ENCODE measurements at places on chromosomes 5 and 9.
A peak's percentile ranks its signal among the peaks of the same experiment; 100 is the strongest.

DNA sequence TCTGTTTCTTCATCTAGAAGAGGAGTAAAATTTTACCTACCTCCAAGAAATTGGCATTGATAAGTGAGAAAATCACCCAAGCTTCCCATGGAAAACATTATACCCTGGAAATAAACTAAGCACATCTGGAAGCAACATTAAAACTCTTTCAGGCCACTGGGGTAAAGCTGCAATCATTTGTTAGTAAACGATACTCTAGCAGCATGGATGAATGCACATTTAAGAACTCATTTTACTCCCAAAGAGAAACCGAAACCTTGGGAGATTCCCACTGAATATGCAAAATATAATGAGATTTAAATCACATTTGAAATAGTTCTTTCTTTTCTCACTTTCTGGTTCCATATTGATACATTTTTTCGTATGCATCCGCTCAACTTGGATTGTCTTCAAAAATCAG is 467.5 kb downstream of the EFNA5 start:
- no peak for DNase-seq

DNA sequence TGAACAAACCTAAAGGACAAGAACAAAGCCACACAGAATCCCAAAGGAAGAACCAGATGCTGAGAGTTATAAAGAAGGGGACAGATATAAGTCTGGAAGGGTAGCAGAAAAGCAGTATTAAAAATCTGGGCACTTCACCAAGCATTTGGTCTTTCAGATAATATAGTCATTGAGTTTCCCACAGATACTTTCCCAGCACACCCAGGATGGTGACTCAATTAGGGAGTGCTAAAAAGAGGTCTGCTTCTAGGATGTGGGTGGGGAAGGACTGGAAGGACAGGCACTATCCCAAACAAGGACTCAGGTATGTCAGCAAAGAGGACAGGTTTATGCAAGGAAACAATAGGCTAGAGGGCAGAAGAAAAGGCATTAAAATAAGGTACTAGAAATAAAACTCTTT is 59.3 kb downstream of the DIAPH1 start:
- DNase-seq, result no peak

- DNase-seq, result no peak
Observed at GRCh38 chr9:113511047-113511521, 47.6 kb downstream of the RGS3 start.

GRCh38 chr9:84174486-84174885 is 166.1 kb downstream of the SLC28A3 start:
- DNase-seq, result no peak

GRCh38 chr9:82680179-82680935 is 382.6 kb downstream of the RASEF start:
- DNase-seq, result no peak

DNA sequence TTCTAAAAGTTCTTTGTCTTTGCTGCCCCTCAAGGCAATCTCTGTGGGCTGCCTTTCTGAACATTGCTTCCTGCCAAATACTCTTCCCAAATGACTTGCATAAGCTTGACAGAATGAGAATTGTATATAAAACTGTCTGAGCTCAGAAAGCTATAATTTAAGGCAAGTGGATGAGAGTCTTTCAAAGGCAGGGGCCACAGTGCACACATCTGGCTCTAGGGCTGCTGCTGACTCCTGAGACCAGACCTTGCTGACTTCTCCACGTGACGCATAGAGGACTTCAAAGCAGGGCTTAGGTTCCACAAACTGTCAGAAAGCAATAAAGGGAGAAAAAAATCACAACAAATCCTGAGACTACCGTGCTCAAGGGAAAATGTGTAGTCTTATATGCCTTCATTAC is 79.4 kb upstream of the DIRAS2 start:
- no peak for DNase-seq

- no peak for DNase-seq
Observed at GRCh38 chr5:27172693-27173092, 134.3 kb upstream of the CDH9 start.

DNA sequence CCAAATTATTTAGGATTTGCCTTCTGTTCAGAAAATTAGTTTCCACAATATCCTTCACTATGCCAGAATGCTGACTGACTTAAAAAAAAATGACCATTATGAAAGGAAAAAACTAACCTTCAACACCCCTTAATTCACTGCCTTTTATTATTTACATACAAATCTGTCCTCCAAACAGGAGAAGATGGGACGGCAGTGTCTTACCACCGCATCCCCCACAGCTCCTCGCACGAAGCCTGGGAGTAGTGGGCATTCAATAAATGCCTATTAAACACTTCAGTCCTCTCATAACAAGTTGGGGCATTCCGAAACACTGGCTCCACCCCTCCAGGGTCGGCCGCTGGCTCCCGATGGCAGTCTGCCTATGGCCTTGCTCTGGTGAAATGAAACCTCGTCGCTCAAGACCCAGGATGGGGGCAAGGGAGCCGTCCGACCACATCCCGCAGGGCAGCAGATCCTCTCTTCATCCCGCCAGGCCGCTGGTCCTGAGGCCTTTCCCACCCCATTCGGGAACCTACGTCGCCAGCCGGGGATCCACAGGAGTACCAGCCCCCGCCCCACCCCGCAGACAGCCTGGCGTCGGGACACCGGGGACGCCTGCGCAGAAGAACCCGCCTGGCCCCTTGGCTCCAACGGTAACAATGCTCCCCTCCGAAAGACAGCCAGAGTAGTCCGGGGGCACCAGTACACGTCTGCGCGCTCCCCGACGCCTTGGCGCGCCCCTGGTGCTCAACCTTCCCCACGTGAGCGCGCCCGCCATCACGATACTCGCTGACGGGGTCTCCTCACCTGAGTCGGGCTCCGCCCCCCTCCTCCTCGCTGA is 613 bp downstream of the ZBTB5 start:
- DNase-seq, result peak; percentile 76

GRCh38 chr5:1685066-1685465 is 114.6 kb downstream of the MRPL36 start:
- peak; percentile 35 for DNase-seq

GRCh38 chr9:84382720-84383119 is 42.2 kb upstream of the SLC28A3 start:
- no peak for DNase-seq

DNA sequence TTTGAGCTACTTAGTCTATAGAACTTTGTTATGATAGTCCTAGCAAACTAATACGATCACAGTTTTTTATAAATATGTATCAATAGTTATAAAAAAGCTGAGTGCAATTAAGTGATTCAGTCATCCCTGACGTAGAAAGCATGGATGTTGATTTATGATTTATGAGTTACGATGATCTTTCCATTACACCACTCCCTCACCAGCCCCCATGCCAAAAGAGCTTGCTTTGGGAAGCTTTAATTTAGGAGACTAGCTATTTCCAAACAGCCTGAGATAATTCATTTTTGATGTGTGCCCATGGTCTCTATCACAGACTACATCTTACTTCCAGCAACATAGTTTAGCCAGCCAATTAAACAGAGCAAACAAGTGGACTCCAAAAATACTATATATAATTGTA is 256.8 kb downstream of the GABRG2 start:
- no peak for DNase-seq

GRCh38 chr5:15008476-15008875 is 136.9 kb upstream of the ANKH start:
- DNase-seq, result no peak

- no peak for DNase-seq
Observed at GRCh38 chr9:114363424-114363823, 24.4 kb downstream of the AKNA start.

GRCh38 chr5:132815454-132815853 is 2.4 kb downstream of the SOWAHA start:
- no peak for DNase-seq

- no peak for DNase-seq
Observed at GRCh38 chr9:31699836-31700235, 684.6 kb upstream of the ACO1 start.

DNA sequence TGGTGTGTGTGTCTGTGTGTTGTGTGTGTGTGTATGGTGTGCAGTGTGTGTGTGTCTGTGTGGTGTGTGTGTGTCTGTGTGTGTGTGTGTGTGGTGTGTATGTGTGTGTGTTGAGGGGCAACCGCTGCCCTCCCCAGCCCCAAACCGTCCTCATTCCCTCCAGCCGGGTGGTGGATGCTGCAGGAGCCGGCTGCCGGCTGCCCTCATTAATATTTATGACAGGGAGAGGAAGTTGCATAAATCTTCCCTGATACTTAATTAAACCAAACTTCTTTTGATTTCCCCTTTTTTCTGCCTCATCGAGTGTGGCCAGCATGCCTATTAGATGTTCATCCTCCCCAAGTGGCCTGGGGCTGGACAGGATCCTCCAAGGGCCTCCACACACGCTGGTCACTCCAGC is 121.4 kb upstream of the MVB12B start:
- DNase-seq, result no peak

DNA sequence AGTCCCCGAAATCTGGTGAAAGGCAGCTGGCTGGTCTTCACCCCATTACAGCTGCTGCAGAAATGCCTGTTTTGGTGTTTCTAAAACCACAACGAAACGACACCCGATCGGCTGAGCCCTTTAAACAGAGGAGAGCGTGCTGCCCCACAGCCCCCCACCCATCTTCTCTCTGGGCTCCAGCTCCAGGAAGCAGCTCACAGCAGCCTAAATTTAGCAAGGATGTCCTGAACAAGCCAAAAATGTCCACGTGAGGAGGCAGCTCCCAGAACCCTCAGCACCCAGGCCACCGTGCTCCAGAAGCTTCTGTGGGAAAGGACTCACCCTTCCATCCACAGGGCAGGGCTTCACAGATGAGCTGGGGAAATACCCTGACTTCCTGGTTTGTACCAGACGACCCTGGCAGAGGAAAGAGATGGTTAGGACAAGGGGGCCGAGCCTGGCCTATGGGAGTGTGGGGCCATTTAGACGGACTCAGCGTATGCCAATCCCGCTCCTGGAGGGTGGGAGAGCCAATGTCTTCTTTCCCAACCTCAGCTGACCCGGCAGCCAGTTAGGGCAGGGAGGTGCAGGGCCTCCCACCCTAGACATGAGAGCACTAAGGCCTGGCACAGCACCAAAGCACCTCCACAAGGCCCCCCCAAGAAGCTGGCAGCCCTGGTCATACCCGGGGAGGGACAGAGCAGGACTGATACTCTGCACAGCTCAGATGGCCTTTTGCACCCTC is 39.1 kb upstream of the SARDH start:
- no peak for DNase-seq

DNA sequence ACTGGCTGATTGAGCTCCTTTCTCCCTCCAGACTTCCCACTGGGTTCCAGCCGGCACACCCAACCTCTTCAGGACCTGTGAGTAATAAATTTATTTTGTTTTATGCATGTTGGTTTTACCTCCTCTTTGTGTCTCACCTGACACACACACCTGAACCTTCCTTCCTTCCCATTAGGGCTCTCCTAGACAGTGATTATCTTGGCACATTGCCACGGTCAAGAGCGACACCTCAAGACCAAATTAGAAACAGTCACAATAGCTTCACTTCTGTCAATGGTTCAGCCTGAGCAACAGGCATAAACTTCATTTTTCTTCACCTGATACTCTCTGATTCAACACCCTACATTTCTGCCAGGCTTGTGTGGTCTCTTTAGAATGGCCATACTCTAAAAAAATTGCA is 296.3 kb upstream of the SMARCA2 start:
- no peak for DNase-seq

DNA sequence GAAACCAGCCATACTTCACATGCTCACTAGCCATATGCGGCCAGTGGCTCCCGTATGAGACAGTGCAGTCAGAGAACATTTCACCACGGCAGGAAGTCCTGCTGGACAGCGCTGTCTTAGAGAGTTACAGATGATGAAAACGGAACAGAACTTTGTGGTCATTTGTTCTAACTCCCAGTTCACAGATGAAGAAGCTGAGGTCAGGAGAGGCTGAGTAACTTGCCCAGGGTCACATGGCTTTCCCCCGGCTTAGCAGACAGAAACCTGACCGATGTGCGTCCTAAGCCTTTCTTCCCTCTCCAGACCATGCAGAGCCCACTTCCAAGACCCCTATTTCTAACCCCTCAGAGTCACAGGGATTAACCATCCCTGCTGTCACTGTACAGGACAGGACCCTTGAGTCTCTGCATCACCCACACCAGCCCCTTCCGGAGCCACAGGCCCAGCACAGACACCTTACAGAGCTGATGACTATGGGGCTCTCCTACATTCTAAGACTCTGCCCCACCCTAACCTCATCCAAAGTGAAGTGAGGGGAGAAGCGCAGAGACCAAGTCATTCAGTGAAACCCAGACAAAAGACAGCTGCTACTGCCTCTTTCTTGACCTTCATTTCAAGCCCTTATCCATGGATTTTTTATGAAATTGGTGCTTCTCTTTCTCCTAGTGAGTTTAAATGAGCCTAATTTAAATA is 86.9 kb downstream of the PTPN3 start:
- DNase-seq, result no peak

DNA sequence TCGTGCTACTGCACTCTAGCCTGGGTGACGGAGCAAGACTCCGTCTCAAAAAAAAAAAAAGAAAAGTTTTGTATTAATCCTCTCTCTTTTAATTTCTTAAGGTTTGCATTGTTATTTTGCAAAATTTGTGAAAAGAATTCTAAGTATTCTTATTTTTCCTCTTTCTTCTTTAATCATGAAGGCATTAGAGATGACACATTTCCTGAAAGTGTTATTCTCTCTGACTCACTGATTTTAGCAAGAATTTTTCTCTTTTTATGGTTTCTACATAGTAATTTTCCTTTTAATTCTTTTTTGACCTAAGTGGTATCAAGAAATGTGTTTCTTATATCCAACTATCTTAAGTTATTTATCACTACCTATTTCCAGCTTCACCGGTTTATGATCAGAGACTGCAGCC is 78.0 kb downstream of the NSUN2 start:
- DNase-seq, result no peak

DNA sequence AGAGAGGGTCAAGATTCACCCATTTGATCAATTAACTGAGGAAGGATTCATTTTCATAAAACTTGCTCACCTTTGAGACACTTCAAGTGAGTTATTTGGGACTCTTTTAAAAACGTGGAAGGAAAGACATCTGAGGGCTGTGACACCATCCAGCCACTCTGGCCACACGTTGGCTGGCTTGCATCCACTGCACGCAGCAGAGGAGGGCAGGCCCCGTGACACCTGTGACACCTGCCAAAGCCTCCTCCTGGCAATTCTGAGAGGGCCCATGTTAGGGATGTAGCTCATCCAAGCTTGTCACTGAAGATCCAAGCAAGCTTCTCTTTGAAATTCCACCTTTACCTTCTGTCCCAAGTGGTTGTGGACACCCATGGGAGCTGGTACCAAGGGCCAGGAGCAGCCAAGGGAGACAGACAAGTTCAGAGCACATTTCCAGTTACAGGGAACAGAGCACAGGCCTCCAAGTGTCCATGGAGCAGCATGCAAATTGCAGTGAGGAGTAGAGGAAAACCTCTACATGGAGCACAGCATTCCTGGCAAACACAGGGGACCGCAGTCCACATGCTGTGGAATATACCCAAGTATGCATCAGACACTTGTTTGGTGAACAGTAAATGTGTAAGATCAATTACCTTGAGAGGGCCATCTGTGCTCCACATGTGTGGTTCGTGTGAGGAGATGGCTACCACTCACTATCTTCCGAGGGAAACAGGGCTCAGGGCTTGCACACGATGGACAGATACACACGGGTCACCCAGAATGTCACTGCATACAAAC is 4.8 kb downstream of the PRSS3 start:
- DNase-seq, result no peak

- DNase-seq, result no peak
Observed at GRCh38 chr9:93958121-93958818, 3.1 kb upstream of the BARX1 start.

GRCh38 chr9:109972026-109972882 is 192.3 kb downstream of the PALM2AKAP2 start:
- peak; percentile 34 for DNase-seq
